ENCODE measurements at places on chromosomes 5 and 9.

GRCh38 chr5:178624631-178625546 is 2.0 kb downstream of the CLK4 start:
- no peak for DNase-seq

DNA sequence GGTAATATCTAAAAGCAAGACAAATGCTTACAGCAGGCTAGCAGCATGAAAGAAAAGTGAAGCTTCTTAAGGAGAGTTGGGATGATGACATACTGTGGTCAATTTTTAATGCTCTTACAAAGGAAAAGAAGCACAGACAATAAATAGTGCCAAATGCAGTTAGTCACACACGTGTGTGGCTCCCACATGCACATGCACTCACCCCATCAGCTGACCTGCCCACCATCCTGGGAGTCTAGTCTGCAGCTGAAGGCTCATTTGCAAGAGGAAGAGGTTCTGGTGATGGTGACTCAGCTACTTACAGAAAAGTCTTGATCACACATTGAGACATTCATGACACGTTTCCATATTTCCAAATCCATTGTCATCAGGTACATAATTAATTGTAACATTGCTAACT is 129.3 kb downstream of the MRPL36 start:
- no peak for DNase-seq

GRCh38 chr9:130846487-130847305 is 11.6 kb downstream of the ABL1 start:
- DNase-seq: no peak

DNA sequence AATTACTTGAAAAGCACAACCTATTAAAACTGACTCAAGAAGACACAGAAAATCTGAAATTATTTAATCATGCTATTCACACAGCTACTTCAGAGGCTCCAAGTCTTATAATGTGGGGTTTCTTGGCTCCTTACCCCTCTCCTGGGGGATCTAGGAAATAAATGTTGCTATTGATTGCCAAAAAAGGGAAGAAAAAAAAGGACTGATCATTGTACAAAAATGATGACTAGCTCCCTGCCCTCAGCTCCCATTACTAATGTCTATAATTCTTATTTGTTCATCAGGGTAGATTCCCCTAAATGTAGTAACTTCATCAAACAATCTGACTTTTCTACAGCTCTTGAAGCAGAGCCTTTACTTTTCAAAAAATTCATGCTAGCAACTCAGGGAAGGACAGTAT is 3.3 kb upstream of the SMC5 start:
- DNase-seq: no peak

DNA sequence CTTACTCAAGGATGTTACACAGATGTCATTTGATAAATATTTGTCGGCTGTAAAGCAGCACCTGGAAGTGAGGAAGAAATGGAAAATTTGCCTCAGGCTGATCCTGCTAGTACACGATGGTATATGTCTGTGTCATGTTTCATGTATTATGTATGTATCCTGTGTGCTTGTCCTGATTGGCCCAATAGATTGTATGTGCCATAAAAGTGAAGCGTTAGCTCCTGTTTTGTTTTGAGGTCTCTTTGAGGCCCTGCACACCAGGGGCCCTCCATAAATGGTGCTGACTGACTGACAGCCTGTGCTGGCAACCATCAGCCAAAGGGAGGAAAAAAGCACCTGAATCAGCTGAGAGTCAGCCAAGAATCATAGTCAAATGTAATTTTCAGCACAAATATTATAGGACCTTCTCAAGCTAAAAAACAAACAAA is 11.8 kb upstream of the LNPEP start:
- no peak for DNase-seq

DNA sequence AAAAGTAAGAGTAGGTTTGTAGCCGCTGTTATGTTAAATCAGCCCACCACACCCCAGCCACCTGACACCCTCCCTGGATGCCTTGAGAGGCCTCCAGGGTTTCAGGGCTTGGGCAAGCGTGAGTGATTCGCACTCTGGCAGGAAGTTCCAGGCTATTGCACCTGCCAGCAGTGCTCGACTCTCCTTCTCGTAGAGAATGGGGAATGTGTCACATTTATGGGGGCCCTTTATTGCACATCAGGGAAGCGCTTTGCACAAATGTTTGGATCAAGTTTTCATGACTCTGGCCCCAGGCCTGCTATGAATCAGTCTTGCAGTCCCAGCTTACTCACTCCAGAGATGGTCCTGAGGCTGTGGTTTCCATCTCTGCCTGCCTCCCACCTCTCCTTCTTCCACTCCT is 66.1 kb upstream of the ADRA1B start:
- no peak for DNase-seq

Measured in hematopoietic multipotent progenitor cell treated with erythropoietin and hydrocortisone succinate and interleukin-3 and kit ligand, for 6 days (in vitro differentiated cells).